ENCODE measurements at places on chromosomes 2 and 18.
A peak's percentile ranks its signal among the peaks of the same experiment; 100 is the strongest.

DNA sequence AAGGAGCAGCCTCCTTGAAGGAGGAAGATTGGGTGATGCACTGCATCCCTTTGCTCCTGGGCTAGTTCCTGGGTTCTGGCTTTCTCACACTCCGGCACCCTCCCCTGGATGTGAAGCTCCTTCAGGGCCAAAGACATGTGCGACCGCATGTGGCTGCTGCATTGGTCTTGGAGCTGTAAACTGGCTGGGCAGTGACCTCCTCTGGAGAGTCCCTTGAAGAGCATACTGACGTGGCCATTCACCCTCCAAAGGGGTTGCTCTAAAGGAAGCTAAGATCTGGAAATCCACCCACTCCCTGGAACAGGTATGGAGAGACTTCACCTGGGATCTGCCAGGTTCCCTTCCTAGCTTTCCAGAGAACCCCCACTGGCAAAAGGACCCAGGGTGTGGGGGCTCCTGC, 62.1 kb downstream of the TMEM17 start:
- no peak for DNase-seq

- DNase-seq, result no peak
Measured at GRCh38 chr2:134217351-134217750, 36.5 kb upstream of the MGAT5 start.

- no peak for DNase-seq
Measured at GRCh38 chr2:173922760-173923159, 42.4 kb downstream of the SP3 start.

GRCh38 chr18:58105206-58105887, 61.3 kb downstream of the NEDD4L start:
- DNase-seq, result no peak

DNA sequence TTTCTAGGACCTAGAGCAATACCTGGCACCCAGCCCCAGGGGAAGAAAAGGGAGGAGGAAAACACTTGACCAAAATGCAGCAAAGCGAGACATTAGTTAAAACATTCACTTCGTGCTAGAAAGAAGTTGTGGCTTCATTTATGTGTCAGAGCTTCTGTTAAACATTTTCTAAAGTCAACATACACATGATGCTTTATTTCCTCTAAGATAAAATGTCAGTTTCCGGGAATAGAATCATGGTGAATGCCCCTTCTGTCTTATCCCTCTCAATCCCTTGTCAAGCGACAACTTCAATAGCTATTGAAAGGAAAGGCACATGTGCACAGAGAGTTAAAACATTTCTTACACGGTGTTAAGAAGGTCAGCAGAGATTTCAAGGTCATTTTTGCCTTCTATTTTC, 404.6 kb upstream of the CWC22 start:
- DNase-seq, result no peak

DNA sequence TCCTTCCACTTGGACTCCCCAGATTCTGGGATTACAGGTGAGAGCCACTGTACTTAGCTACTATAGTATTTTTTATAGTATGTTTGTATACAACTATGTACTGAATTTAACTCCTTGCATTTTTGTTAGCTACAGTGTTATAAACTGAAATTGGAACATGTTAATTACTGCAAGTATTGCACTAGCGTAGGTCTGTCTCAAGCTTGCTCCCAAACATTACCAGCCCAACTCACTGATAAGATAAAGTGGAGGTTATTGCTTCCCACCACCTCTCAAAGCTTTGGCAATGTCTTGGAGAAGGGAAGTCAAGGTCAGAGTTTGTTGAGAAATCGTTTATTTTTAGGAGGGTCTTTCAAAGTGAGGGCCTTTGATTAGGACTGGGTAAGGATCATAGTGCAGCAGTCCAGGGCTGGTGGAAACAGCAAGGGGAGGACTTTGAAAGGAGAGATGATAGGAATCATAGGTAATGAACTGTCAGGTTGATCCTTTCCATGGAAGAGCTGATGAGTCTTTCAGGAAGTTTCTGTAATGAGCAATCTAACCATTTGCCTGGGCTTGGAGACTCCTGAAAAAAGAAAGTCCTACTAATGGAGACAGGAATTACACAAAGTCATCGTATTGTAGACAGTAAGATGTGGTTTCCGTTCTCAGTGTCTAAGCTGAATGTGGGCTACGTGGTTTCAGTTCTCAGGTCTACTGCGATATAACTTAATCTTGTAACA, 257.1 kb downstream of the MYO3B start:
- no peak for DNase-seq

- no peak for DNase-seq
Measured at GRCh38 chr18:34794348-34794747, 84.2 kb downstream of the DTNA start.

GRCh38 chr18:50280707-50281294, 522 bp downstream of the MBD1 start:
- no peak for DNase-seq

DNA sequence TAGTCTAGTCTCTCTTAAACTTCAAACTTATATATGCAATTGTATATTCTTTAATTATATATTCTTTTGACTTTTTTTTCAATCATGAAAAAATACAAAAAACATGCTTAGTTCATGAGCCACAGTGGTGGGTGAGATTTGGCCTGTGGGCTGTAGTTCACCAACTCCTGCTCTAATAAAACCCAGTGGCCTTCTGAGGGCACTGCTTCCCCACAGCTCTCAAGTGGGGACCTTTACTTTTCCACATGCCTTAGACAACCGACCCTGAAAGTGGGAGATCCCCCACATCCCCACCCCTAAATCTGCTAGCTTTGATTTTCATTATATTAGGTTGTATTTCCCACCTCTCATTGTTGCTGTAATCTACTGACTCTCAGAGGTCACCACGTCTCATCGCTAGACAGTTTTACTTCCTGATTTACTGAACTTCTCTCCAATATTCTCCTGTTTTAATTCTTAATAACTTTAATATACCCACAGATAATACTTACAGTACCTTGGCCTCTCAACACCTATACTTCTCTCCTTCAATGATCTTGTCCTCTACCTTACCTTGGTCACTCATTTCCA, 57.3 kb downstream of the ROCK1 start:
- no peak for DNase-seq

GRCh38 chr18:39506581-39507330, 1941.2 kb upstream of the CELF4 start:
- DNase-seq, result no peak

GRCh38 chr18:25560369-25560768, 208.4 kb upstream of the ZNF521 start:
- no peak for DNase-seq

DNA sequence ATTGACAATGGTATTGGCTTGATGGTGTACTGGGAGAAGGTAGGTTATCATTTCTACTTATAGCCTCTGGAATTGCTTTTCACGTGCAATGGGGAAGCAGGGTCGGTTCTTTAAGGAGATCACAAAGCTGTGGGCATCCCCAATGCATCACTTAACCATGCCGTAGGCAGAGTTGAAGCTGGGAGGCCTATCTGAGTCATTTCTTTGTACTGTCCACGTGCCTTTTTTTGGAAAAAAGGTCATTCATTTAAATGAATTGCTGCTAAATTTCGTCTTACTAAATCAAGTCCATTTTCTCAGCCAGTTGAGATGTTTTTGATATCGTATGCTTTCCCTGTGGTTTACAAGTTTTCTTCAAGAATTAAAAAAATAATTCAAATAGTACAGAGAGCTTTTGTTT, 17.2 kb upstream of the GYPC start:
- DNase-seq, result no peak

DNA sequence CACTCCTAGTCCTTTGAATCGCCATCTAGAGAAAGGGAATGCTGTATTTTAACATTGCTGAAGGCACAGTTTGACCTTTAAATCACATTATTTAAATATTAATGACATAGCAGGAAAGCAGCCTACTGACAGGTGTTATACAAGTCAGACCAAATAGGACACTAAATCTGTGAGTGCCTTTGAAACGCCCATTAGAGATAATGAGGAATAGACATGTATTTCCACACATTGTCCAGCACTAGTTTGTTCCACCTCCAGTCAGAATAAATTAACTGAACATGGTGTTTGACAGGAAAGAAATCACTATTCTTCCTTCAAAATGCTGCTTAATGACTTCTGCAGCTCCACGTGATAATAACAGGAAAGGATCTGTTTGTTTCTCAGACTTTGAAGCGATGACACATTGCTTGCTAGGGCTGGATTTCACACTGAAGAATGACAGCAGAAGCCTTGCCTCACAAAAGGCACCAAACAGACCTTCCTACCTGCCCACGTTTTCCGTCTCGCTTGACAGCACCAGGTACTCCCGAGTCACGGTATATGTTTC, 90.5 kb upstream of the DDX18 start:
- no peak for DNase-seq

- peak; percentile 66 for DNase-seq
Measured at GRCh38 chr2:222796413-222797103, 64.3 kb upstream of the ACSL3 start.

- DNase-seq, result no peak
Measured at GRCh38 chr2:68135448-68136320, 22.0 kb upstream of the PNO1 start.

GRCh38 chr2:168766600-168766999, 35.8 kb upstream of the NOSTRIN start:
- no peak for DNase-seq

GRCh38 chr2:239268082-239268481, 132.7 kb downstream of the HDAC4 start:
- DNase-seq, result no peak

DNA sequence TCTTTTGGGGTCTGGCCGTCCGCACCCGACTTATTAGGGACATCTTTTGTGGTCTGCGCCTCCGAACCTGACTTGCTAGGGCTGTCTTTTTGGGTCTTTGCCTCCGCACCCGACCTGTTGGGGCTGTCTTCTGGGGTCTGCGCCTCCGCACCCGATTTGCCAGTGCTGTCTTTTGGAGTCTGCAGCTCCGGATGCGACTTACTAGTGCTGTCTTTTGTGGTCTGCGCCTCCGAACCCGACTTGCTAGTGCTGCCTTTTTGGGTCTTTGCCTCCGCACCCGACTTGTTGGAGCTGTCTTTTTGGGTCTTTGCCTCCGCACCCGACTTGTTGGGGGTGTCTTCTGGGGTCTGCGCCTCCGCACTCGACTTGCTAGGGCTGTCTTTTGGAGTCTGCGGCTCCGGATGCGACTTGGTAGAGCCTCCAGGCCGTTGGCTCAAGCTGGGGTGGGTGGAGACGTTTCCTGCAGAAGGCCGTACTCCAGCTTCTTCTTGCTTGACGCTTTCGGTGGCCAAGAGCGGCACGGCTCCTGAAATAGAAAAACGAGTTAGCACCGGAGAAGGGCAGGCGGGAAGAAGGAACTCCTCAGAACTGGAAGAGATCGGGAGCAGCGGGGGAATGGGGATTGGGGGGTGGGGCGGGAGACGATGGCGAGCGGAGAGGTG, 498 bp downstream of the TGOLN2 start:
- peak; percentile 47 for DNase-seq

- DNase-seq, result peak; percentile 27
Measured at GRCh38 chr2:32008805-32009515, 1.8 kb downstream of the MEMO1 start.

DNA sequence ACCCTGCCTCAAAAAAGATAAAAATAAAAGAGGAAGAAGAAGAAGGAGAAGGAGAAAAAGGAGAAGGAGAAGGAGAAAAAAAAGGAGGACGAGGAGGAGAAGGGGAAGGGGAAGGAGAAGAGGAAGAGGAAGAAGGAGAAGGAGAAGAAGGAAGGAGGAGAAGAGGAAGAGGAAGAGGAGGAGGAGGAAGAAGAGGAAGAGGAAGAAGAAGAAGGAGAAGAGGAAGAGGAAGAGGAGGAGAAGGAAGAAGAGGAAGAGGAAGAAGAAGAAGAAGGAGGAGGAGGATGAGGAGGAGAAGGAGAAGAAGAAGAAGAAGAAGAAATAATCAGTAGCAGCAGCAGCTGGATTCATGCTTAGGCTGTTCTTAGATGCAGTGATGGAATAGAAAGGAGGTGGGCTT, 159.7 kb downstream of the TFCP2L1 start:
- no peak for DNase-seq

DNA sequence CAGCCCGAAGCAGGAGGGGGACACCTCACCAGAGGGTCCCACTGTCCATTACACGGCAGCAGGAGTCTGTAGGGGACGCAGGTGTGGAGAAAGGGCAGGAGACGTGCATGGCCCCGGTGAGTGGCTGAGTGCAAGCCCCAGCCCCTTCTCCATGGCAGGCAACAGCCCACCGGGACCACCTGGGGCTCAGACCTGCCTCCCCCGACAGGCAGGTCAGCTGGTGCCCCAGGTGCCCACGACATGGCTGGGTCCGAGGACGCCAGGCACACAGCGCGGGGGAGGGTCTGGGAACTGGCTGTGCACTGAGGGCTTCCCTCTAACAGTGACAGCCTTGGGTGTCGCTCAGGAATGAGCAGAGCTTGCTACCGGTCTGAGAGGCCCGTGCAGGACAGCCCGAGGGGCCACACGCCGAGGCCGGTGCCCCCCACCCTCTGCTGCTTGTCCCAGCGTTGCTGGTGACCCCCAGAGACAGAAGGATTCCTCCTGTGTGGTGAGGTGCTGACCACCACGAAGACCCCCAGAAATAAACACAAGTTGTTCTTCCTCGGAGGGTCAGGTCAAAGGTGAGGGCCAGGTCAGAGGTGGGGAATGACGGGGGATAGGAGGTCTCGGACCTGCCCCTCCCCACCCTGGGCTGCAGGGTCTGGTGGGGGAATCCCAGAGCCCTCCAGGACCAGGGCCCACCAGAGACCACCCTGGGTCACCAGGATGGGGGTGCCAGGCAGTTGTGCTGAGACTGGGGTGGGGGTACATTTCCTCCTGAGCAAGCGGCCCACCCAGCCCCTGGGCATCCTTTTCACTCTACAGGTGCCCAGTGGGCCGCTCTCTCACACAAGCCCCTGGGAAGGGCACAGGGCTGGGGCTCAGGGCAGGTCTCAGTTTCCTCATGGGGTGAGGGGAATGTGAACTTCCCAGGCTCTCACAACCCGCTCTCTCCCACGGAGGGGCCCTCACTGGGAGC, 50.6 kb downstream of the SLC66A2 start:
- no peak for DNase-seq

DNA sequence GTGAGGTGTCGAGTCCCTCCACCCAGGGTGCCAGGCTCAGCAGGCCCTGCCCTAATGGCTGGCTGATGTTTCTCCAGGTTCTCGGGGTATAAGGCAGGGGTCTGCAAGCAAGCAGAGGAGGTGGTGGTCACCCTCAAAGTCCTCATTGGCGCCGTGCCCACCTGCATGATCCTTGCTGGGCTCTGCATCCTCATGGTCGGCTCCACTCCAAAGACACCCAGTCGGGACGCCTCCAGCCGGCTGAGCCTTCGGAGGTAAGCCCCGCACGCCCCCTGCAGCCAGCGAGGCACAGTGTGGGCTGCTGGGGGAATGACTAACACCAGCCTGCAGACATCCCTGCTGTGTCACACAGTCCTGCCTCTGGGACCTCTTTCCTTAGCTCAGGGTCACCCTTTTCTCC, 14.1 kb downstream of the MFSD2B start:
- peak; percentile 59 for DNase-seq

GRCh38 chr2:213766465-213766901, 482.2 kb downstream of the SPAG16 start:
- no peak for DNase-seq

DNA sequence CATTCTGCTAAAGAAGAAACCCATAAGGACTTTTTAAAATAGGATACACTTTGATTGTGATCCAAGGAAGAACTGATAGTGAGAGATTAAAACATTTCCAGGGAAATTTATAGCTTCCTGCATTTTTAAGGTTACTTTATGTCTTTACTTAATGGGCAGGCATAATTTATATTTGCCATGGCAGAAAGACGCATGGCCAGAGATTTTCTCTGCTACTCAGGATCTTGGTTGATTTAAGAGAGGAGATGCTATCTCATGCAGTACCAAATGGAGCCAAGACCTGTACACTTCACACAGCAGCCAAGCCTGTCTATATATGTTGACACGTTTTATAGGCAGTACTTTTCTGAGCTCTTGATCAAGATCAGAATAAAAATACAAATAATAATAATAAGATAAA, 60.9 kb upstream of the NT5C1B start:
- DNase-seq, result no peak

GRCh38 chr2:43265001-43265400, 38.6 kb upstream of the ZFP36L2 start:
- DNase-seq, result peak; percentile 64
